Activated CD4-positive, alpha-beta T cell treated with anti-CD3 and anti-CD28 coated beads for 4 hours (primary cell): ENCODE measurements at places on chromosomes 3 and 15.

- DNase-seq = no peak
Measured at GRCh38 chr15:42611532-42611931, 36.1 kb downstream of the STARD9 start.

GRCh38 chr3:50401978-50402595 lies 42.8 kb upstream of the TMEM115 start:
- no peak for DNase-seq

GRCh38 chr3:168476360-168476980 lies 380.7 kb upstream of the GOLIM4 start:
- DNase-seq = no peak

DNA sequence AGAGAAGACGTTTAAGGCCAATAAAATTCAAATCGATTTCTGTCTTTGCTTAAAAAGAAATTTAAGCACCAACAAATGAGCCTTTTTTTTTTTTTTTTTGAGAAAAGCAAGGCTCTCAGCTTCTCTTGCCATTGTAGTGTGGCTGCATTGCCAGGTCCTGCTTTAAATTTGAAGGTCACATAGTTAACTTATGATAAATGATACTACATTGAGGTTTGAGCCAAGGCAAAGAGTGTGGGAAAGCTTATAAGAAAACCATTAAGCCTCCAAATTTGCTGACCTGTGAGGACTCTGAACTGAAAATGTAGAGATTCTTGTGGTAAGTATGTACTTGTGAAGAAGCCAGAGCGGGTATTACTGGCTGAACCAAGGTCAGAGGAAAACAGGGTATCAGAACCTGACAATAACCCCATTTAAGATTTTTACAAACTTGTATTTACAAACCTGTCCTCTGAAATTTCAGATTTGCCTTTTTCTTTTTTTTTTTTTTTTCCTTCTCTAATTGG lies 519.7 kb upstream of the RGMA start:
- DNase-seq = no peak

GRCh38 chr3:127079211-127079610 lies 96.3 kb downstream of the PLXNA1 start:
- no peak for DNase-seq

DNA sequence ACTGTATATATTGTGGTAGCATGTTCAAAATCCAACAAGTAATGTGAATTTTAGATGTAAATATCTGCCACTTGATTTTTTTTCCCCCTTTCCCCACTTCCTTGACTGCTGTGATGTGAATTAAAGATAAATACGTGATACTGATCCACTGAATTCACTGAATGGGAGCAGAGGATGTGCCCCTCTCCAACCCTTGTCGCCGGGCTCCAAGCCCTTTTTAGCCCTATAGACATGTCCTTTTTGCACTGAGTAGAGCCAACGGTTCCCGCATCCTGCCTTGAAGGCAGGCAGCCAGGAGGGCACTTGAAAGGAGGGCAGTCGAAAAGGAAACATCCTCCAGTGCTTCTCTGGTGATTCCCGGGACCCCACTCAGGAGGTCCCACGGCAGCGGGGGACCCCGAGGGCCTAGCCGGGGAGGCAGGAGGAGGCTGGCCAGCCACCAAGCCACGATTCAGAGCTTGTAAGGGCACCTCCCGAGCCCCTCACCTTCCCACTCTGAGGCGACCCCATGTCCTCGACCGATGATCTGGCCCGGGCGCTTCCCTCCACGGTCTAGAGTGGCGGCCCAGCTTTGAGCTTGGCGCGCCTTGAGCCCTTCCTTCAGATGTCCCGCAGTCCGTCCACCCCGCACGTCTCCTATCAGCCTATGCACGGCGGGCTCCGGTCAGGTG lies 901 bp upstream of the MANF start:
- DNase-seq = no peak

DNA sequence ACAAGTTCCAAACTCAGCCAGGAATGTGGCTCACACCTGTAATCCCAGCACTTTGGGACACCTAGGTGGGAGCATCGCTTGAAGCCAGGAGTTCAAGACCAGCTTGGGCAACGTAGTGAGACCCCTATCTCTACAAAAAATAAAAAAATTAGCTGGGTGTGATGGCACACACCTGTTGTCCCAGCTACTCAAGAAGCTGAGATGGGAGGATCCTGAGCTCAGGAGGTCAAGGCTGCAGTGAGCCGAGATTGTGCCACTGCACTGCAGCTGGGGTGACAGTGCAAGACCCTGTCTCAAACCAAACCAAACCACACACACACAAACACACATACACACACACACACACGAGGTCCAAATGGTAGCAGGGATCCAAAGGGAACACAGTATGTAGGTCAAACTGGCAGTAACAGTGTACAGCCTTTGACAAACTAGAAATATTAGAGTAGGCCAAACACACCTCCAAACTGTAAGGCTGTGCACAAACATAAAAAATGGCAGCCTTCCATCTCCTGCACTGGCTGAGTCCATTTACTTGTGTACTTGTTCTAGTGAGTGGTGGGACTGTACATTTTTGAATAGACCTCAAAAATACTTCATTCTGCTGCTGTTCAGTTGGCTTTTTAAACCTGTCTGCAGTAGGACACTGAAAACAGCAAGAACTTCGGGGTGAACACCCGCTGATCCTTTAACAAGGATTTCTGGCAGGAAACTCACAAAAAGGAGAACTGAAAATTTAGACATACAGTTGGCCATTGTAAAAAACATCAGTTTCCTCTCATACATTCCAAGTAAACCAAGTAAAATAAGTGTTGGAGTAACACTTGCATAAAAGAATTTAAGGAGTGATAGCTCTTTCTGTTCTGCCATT lies 33.6 kb downstream of the INTS14 start:
- no peak for DNase-seq

GRCh38 chr3:41640076-41640475 lies 321.8 kb downstream of the ULK4 start:
- no peak for DNase-seq

- no peak for DNase-seq
Measured at GRCh38 chr3:111924283-111924682, 54.5 kb upstream of the ABHD10 start.

- DNase-seq = no peak
Measured at GRCh38 chr3:65955792-65956477, 82.8 kb downstream of the MAGI1 start.

DNA sequence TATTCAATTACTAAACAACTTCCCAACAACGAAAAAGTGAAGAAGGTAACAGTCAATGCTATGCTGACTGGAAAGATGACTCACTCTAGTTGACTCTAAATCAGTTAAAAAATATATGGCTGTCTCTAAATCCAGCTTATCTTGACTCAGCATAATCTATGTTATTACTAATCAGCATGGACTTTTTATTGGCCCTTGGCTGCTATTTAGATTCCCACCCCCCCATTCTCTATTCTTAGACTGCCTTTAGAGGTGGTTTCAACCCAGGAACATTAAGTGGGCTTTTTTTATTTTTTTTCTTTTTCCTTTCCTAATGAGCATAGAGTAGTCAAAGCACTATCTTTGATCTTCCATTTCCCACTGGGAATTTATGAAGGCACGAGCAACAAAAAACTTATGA lies 1.9 kb downstream of the PCOLCE2 start:
- DNase-seq = no peak

DNA sequence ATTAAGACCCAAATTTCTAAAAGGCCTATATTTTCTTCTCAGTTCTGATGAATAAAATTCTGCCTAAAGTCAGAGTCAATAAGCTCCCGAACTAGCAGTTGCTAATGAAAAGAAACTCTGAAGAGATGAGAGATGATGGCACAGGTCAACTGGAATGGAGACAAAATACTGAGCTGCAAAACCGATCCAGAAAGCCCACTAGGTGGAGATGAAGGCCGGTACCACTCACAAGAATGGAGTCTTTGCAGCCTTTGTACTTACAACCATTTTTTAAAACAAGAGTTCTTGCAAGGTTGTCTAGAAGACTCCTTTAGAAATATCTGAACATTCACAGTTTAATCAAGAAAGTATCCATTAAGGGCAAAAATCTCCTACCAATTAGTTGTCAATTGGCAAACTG lies 119.9 kb upstream of the TJP1 start:
- no peak for DNase-seq

GRCh38 chr3:56629047-56629446 lies 54.0 kb downstream of the TASOR start:
- no peak for DNase-seq

DNA sequence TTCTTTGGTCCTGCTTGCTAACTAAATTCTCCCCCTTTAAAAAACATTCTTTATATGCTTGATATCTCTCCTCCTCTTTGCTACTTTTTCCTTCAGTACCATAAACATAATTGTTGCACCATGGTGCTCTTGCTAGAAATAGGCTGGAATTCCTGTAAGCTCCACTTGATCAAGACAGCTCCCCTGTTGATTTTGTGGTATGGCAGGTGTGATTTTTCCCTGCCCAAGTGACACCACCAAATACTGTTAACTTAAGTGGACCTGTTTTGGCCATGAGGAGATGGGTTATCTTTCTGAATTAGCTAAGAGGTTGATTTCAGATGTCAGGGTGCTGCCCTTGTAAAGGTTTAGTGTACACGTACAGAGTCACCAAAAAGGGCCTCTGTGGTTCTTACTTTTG lies 205.3 kb downstream of the CDIN1 start:
- DNase-seq = no peak

DNA sequence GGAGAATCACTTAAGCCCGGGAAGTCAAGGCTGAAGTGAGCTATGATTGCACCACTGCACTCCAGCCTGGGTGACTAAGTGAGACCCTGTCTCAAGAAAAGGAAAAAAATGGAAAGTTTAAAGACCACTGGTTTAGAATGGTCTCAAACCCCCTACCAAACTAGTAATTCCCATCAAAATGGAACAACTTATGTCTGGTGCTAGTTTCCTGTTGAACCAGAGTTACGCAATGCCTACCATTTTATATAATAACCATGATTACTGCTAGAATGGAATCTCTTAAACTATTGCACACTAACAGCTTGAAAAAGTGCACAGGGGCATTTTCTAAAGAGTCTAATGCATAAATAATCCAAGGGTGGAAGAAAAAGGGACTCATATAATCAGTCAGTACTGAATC lies 43.6 kb downstream of the DMXL2 start:
- DNase-seq = no peak

- no peak for DNase-seq
Measured at GRCh38 chr15:70127770-70128413, 30.2 kb upstream of the TLE3 start.

GRCh38 chr3:151203051-151203420 lies at the start of gene GPR171:
GPR171 (minus strand) TSS chr3:151203216; CDS start chr3:151199386, 3,830 bp downstream.
- DNase-seq = peak; percentile 68

GRCh38 chr3:105199217-105199616 lies 167.5 kb upstream of the ALCAM start:
- DNase-seq = no peak

DNA sequence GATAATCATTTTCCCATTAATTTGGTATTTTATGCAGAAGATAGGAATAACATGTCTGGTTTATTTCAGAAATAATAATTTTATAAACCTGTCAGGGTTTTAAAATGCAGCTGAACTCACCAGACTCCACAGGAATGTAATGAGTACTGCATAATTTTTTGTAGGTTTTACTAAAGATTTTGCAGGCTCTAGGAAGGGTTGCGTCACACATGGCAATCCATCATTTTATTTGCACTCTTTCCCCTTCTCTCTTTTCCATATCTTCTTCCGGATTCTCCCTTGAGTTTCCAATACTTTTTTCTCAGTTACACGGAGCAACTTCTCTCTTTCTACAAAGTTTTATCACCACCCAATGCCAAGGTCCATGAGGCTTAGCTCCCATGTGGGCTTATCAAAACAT lies 234.7 kb downstream of the NFKBIZ start:
- DNase-seq = no peak

DNA sequence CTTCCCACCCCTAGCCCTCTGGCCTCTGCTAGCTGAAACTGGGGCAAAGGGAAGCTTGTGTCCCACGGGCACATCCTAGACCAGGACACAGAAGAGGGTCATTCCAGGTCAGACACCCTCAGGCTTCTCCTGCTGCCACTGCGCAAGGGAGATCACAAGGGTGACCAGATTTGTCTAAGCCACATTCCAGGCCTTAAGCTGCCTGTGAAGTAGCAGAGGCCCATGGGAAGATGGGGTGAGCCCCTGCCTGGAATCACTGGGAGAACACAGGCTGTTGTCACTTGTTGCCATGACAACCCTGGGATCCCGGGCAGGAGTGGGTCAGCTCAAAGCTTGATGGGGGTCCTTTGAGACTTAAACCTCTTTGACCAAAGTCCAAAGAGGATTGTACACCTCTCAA lies 10.8 kb downstream of the STRA6 start:
- no peak for DNase-seq

- no peak for DNase-seq
Measured at GRCh38 chr3:196048922-196049598, 32.8 kb downstream of the TFRC start.

DNA sequence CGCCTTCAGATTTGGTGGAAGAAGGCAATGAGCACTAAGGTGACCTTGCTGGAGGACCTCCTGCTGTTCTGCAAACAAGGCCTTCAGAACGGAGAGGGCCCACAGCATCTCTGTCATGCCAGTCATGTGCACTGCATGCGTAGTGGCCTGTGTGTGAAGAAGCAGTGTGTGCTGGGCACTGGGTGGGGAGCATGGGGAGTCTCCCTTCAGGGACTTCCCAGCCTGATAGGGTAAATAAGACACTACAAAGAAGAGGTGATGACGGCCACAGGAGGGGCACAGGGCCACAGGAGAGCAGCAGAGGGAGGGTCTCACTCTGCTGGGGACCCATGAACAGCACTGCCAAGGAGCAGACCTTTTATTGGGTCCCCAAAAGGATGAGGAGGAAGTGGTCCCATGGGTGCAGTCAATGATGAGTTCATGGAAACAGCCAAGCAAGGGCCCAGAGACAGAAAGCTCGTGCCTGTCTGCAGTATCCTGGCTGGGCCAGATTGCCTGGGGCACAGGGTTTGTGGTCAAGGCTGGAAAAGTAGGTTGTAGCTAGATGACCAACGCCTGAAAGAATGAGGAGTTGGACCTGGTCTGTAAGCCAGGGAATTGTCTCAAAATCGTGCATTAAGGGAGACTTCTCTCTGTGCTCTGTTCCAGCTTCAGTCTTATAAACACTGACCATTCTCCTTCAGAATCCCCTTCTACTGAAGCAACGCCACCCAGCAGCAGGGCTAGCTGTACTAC lies 67.8 kb upstream of the SEC61A1 start:
- no peak for DNase-seq

DNA sequence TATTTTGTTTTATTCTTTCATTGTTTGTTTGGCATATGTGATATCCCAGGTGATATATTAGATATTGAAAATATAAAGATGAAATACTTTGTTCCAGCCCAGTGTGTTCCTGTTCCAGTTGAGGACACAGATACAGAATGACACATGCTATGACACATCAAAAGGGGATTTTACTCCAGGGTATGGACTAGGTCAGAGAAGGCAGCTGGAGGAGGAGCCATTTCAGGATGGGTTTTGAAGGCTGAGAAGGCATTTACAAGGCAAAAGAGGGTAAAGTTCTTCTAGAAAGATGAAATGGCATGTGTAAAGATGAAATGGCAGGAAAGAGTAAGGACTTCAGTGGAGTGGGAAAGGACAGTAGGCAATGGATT lies 163.8 kb downstream of the ZIC1 start:
- DNase-seq = no peak
